ENCODE measurements at places on chromosomes 13 and 19. TPM values are rescaled to one million over a fixed set of nuclear protein-coding genes. Genes with fewer than 3 reads are reported as not detected.
A peak's percentile ranks its signal among the peaks of the same experiment; 100 is the strongest.

GRCh38 chr19:33845498-33845897 is 48.8 kb downstream of the KCTD15 start:
- DNase-seq, result no peak

DNA sequence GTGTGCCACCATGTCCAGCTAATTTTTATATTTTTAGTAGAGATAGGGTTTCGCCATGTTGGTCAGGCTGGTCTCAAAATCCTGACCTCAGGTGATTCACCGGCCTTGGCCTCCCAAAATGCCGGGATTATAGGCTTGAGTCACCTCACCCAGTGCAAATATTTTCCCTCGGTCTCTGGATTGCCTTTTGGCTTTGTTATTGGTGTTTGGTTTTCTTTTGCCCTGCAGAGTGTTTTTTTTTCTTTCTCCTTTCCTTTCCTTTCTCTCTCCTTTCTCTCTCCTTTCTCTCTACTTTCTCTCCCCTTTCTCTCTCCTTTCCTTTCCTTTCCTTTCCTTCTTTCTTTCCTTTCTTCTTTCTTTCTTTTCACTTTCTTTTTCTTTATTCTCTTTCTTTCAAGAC is 33.2 kb downstream of the KDM4B start:
- no peak for DNase-seq

The AMH gene
- 0.60 TPM for polyA plus RNA-seq

- no peak for DNase-seq
Measured at GRCh38 chr13:113638173-113638746, 19.7 kb downstream of the ATP4B start.

- no peak for DNase-seq
Measured at GRCh38 chr13:95536632-95537241, 15.8 kb upstream of the CLDN10 start.

The NOSIP gene
- polyA plus RNA-seq, result 122 TPM

DNA sequence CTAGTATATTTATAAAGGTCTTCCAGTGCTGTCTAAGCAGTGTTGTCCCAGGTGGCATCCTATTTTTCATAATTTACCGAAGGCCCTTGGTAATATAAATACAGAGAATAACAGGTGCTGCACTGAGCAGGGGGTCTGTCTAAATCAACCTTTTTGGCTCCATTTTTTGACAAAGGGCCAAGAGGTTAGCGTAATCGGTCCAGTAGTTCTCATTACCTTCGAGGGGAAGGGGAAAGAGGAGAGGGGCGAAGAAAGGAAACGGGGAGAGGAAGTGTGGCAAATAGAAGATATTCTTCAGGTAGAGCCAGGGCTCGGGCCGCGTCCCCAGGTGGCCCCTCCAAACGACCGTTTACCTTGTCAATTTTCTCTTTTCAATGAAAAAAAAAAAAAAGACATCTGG is 749 bp upstream of the PAN3 start:
- no peak for DNase-seq

- DNase-seq, result no peak
Measured at GRCh38 chr13:30808600-30808999, 73.3 kb downstream of the ALOX5AP start.

The WDR87 gene
- polyA plus RNA-seq, result not detected

The ZNF729 gene
- not detected for polyA plus RNA-seq

DNA sequence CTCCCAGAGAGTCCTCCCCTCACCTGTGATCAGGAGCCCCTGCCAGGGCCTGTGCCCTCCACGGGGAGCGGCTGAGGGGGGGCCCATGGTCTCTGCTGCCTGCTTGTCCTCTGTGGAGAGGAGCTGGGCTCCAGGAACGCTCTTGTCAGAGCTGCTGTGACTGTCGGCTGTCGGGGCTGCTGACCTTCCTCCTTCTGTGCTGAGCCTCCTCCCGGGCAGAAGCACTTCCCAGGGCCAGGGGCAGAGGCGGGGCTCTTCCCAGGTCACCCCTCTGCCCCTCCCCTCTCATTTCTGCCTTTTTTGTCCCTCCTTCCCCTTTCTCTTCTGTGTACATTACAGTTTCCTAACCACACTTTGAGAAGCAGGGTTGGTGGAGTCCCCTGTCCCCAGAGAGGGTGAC is at the start of gene CEACAM4:
Gene CEACAM4, minus strand, starts transcription at position 198 of the 400 bp plus-strand sequence. Its CDS starts 111 bp downstream, at position 87.
- no peak for DNase-seq

GRCh38 chr19:52336117-52336790 is at the start of gene ZNF610:
Gene ZNF610 (plus strand): TSS chr19:52336243. CDS start chr19:52349173, 12,930 bp downstream.
- peak; percentile 95 for DNase-seq

- DNase-seq, result no peak
Measured at GRCh38 chr13:59422646-59423045, 741.1 kb downstream of the DIAPH3 start.

GRCh38 chr13:98772794-98773452 is 20.5 kb upstream of the SLC15A1 start:
- DNase-seq, result no peak

DNA sequence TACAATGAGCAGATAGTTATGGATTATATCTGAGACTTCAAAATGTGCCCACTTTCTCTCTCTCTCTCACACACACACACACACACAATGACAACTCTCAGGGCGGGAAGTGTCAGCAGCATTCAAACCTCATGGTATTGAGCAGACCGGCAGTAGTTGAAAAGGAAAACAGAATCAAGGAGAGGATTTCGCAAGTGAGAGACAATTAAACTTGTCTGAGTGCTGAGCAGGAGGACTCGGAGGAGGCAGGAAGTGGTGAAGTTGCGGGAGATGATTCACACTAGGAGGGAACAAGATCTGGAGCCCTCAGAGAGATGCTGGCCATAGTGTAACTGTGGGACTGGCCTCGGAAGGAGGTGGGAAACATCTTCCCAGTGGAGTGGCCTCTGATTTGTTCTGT is 353.1 kb downstream of the EFNB2 start:
- no peak for DNase-seq

The FCGBP gene
- polyA plus RNA-seq, result 7.6 TPM

DNA sequence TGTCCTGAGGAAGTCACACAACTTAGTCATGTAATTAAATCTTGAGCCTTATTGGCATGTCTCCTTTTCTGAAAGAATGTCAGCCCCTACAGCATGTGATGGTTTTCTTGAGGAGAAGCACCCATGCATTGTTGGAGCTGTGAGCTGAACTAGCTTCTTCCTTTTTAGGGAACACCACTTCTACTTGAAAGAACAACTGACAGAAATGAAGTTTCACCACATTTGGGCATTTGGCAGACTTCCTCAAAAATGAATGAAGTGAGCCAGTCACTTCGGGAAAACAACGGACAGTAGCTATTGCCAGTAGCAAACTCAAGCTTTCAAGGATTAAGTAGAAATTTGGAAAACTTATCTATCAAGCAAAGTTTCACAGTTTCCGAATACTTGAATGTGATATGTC is 1351.3 kb downstream of the EFNB2 start:
- no peak for DNase-seq

DNA sequence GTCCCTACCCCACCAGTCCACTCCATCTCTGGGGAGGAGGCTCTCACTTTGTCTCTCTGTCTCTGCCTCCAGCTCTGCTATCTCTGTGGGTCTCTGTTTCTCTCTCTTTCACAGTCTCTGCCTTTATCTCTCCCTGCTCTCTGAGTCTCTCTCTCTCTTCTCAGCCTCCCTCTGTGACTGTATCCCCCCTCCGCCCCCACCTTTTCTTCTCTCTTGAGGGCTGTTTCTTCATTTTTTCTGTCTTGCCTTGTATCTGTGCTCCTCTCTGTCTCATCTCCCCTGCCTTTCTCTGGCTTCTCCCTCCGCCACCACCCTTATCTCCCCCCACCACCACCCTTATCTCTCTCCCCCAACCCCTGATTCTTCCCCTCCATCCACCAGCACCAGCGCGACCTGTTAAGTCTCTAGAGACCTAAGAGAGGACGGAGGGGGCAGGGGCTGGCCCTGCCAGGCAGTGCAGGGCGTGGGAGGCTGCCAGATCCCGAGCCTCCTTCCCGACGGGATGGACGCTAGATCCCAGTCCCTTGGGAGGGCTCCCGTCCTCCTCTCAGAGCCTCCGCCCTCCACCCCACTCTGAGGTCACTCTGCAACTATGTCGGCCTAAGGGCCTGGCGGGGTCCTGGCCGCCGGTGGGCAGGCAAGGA is 1.0 kb downstream of the AXL start:
- DNase-seq, result no peak

DNA sequence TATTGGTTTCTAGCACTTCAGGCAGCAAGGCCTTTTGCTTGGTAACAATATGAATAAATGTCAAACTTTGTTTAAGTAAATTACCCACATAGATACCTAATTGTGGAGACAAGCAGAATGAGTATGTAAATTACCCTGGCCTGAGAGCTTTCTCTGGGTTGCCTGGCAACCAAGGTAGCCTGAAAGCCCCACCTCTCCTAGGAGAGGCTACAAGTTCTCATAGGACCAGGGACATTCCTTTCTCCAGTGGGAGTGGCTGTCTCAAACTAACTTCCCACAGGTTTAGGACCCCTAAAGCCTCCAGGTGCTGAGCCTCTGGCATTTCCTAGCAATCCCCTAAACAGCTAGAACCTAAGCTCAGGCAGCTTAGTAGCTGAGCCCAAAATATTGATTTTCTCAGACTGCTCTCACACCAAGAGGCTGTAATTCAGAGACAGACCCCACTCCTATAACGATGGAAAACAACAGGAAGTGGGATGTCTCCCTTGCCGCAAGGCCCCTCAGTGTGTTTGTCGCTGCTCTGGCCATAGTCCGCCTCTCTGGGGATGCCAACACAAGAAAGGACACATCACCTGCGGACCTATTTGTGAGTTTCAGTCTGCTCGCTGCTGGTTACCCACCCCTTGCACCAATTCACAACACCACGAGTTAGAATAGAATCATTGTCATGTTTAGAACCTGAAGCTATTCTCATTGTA is 207.3 kb downstream of the DLEU7 start:
- peak; percentile 61 for DNase-seq

DNA sequence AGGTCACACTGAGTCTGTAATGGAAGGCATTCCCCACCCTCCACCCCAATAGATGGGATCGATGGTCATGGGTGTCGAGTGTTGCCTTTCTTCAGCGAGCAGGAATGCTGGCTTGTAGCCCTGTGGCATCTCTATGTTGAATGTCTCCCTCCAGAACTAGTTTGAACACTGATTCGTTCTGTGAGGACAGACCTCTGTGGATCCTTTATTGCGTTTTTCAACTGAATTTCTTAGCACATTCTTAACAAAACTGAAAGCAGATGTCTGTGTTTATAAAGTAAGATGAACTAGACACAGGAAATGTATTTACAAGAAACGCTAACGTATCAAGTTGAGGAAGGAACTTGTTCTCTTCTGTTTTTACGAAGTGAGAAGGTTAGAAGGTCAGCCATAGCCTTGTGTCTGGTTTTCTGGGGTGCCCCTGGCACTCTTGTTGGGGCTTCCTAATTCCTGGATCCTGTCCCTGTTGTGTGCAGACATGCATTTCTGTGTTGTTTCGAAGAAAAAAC is 36.8 kb upstream of the TM9SF2 start:
- no peak for DNase-seq

The SSC5D gene
- 2.2 TPM for polyA plus RNA-seq

The CEACAM7 gene
- not detected for polyA plus RNA-seq

DNA sequence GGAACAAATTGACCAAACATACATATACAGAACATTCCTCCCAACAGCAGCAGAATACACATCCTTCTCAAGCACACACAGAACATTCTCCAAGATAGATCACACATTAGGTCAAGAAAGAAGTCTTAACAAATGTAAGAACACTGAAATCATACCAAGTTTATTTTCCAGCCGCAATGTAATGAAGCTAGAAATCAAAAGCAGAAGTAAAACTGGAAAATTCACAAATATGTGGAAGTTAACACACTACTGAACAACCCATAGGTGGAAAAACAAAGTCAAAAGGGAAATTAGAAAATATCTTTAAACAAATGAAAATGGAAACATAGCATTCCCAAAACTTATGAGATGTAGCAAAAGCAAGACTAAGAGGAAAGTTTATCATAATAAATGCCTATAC is 692.6 kb downstream of the DIAPH3 start:
- DNase-seq, result no peak

The CARD8 gene
- 11.4 TPM for polyA plus RNA-seq

DNA sequence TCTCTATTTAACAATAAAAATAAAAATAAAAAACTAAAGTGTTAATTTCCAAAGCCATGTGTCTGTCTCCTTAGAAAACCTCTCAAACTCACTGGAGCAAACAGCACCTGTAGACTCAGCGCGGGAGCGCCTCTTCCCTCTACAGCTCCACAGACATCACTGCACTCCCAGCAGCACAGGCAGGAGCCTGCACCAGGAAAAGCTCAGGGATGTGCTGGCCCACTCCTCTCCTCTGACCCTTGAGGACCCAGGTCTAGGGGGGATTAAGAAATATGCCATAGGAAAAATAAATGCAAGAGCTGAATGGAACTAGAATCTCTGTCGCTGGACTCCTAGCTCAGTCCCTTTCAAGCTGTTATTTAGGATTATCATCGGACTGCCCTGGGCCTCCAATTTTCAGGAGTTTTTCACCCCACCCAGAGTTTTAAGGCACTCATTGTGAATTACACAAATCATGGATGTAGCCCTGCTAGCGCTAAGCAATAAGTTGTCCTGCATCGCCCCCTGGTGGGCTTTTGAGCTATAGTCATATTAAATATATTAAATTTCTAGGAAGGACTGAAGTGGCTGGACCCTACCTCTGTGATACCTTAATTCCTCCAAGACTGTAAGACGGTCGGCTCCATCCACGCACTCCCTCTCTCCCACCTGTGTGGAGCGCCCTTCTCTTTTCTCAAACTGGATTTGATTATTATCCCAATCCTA is 333.9 kb downstream of the UQCRFS1 start:
- peak; percentile 91 for DNase-seq

- no peak for DNase-seq
Measured at GRCh38 chr19:1063909-1064660, 2.9 kb upstream of the ARHGAP45 start.

DNA sequence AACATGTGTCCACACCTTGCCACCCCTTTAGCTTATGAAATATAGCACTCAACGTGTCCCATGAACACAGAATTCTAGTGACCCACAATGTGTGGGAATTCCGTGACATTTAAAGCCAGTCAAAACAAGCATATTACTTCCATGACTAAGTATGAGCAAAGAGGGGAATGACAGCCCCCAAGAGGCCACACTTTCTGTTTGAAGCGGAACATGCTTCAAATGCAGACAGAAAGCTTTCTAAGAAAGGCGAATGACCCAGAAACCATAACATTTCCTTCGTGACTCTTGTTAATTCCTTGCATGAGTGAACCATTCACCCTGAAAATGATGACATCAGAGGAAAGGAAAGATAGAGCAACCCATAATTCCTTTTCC is 122.0 kb upstream of the FNDC3A start:
- no peak for DNase-seq

GRCh38 chr13:98910501-98910951 is 67.3 kb downstream of the DOCK9 start:
- peak; percentile 60 for DNase-seq

The ZNF329 gene
- 8.4 TPM for polyA plus RNA-seq

DNA sequence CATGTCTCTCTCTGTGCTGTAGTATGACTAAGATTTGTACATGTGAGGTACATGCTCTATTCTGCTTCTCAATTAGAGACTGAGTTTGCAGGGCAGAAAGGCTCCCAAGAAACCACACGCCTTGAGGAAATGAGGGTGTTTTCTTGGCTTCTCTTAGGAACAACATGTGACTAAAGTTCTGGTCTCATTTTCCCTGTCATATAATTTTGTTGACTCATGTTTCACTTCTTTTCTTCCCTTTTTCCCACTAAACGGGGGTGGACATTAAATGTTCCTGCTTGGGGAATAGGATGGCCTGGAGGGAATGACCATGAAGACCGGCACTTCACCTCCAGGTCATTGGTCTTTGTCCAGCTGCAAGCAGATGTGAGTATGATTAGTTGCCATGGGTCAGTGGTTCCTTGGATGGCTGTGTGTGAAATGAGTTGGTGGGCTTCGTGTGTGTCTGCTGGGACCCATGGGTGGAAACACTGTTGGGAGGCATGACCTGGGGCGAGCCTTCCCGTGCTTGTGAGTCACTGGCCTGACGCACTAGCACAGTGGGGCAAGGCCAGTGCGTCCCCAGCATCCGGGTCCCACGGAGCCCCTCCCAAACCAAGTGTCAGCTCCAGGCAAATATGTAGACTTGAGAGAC is 56.6 kb downstream of the COL4A1 start:
- DNase-seq, result no peak

The MYO1F gene
- polyA plus RNA-seq, result 1.7 TPM

Data from kidney (tissue), 22 donors.